ENCODE measurements at places on chromosomes 11 and 22. TPM values are rescaled to one million over a fixed set of nuclear protein-coding genes. Genes with fewer than 3 reads are reported as not detected.

LDLRAD3 gene
- 10.8 TPM for total RNA-seq

MPPED2 gene
- not detected for total RNA-seq

KCNQ1OT1 gene
- 7.3 TPM for total RNA-seq

LARGE1 gene
- total RNA-seq, result 15.0 TPM

P2RX3 gene
- not detected for total RNA-seq

WNT11 gene
- total RNA-seq, result not detected

PRAME gene
- not detected for total RNA-seq

NXPE1 gene
- not detected for total RNA-seq

CHRM4 gene
- not detected for total RNA-seq

APOA5 gene
- not detected for total RNA-seq

ADSL gene
- total RNA-seq, result 107 TPM

NTM gene
- 3.4 TPM for total RNA-seq

C1QTNF4 gene
- not detected for total RNA-seq

PANX3 gene
- total RNA-seq, result not detected

MAPK11 gene
- 3.0 TPM for total RNA-seq

L3MBTL2 gene
- 19.6 TPM for total RNA-seq

BAIAP2L2 gene
- total RNA-seq, result 3.2 TPM

PARVA gene
- total RNA-seq, result 64.0 TPM

WNT7B gene
- total RNA-seq, result 0.18 TPM

MYO7A gene
- total RNA-seq, result 0.45 TPM

OR56A1 gene
- not detected for total RNA-seq

OR10A5 gene
- not detected for total RNA-seq

PEX26 gene
- 26.1 TPM for total RNA-seq

TPCN2 gene
- total RNA-seq, result 10.3 TPM

OOSP2 gene
- not detected for total RNA-seq

ACRV1 gene
- total RNA-seq, result not detected

APOL4 gene
- total RNA-seq, result 2.0 TPM

OR8I2 gene
- not detected for total RNA-seq

MCAT gene
- total RNA-seq, result 12.2 TPM

FAM180B gene
- not detected for total RNA-seq

PHF21B gene
- total RNA-seq, result not detected

OR51I1 gene
- not detected for total RNA-seq

DEFB131B gene
- not detected for total RNA-seq

TBX10 gene
- not detected for total RNA-seq

PPFIBP2 gene
- total RNA-seq, result 53.3 TPM

KCNQ1 gene
- total RNA-seq, result not detected

MTMR3 gene
- 29.8 TPM for total RNA-seq

UPK3A gene
- total RNA-seq, result not detected
